ENCODE measurements at places on chromosomes 1 and 21.

GRCh38 chr1:85243372-85243771 is 16.1 kb downstream of the C1orf52 start:
- DNase-seq: no peak

DNA sequence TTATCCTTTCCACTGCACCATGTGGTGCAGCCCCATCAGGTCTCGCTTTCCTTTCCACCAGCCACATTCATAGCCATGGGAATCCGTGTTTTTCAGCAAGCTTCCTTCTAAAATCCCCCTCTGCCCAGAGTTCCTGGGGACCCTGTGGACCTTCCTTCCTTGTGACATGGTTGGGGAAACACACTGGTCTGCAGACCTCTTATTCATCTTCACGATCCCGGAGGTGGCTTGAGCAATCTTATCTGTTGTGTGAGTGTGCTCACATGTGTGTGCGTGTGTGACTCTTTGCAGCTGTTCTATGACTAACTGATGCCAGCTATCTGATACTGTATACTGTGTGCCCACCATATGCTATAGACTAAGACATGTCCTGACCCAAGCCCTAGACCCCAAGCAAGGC is 15.6 kb upstream of the IL10 start:
- no peak for DNase-seq

- no peak for DNase-seq
Observed at GRCh38 chr1:241096982-241097381, 260.0 kb downstream of the RGS7 start.

DNA sequence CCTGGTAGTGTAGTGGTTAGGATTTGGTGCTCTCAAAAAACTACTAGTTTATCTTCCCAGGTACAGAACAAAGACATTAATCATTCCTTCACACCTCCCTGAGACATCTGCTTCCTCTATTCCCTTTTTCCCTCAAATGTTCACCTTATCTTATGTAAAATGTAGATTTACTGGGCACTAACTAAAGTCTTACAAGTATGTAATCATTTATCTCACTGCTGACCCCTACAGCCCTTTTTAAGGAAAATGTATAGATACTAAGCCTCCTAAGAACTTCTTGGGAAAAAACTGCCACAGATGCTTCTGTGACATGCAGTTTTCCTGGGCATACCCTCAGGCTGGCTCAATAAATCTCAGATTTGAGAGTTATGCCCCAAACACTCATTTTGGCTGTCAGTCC is 50.8 kb upstream of the NEK7 start:
- DNase-seq: no peak

GRCh38 chr1:47823040-47823808 is 174.0 kb downstream of the TRABD2B start:
- DNase-seq: no peak

- no peak for DNase-seq
Observed at GRCh38 chr1:8394456-8395321, 76.8 kb downstream of the SLC45A1 start.

GRCh38 chr21:44805859-44806258 is 4.2 kb upstream of the UBE2G2 start:
- no peak for DNase-seq
